ENCODE measurements at places on chromosomes 1 and 21.

- no peak for DNase-seq
These were observed 92.3 kb downstream of the COQ8A start for GRCh38 chr1:227032396-227032795.

DNA sequence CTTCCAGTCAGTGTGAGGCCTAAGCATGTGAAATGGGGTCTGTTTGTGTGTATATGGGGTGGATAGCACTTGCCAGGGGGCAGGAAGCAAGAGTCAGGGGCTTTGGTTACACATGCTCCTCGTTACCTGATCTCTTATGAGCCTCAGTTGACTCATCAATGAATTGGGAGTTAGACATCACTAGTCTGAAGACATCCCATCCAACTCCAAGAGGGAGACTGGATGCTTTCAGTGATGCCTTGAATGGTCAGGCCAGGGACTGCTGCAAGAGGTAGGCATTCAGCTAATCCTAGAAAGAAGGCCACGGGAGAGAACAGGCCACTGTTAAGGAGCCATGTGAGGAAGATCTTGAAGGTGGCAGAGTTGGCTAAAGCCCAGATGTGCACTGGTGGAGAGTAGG, 6.3 kb downstream of the RAB25 start:
- no peak for DNase-seq

DNA sequence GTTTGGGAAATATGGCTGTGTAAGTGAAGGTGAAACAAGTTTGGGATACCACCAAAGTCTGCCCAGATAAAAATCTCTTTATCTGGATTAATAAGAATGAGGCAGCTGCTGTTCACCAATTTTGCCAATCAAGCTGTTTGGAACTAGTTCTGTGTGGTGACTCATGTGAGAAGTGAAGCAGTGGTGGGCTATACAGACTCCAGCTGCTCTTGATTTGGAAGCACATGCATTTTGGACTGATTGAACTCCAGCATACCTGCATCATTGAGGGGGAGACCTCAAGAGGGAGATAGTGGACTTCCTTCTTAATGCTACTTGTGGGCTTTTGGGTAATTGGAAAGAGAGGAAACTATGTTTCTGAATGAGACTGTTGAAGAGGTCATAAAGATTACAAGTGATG, 99.2 kb upstream of the B3GALT2 start:
- DNase-seq, result no peak

DNA sequence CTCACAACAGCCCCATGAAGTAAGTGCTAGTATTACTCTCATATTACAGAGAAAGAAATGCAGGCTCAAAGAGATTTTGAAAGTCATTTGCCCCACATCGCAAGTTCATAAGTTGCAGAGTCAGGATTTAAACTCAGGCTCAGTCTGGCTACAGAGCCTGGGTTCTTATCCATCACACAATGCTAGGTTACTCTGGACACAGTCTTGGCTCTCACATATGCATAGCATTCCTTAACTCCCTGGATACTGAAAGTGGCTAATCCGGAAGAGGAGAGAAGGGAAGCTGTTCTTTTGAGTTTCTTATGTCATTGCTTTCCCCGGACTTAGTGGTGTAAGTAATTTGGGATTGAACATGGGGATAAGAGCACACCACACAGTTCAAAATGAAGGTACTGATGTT, 357.4 kb upstream of the PLXNA2 start:
- DNase-seq, result no peak

GRCh38 chr1:56516539-56517252, 62.7 kb downstream of the PLPP3 start:
- no peak for DNase-seq

DNA sequence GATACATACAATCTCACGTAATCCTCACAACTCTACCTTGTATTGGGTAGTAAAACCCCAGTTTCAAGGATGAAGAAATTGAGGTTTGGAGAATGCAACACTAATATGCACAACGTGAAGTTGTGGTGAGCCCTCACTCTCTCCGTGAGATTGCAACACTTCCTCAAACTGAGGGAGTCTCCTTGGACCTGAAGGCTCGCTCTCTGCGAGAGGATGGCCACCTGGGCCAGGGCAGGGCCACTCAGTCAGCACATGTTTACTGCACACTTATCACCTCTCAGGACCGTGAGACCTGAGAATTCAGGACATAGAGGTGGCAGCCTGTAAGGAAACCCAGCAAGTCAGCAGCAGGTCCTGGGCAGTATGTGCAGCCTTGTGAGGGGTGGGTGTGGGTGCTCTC, 8.7 kb downstream of the SH3BP5L start:
- no peak for DNase-seq

DNA sequence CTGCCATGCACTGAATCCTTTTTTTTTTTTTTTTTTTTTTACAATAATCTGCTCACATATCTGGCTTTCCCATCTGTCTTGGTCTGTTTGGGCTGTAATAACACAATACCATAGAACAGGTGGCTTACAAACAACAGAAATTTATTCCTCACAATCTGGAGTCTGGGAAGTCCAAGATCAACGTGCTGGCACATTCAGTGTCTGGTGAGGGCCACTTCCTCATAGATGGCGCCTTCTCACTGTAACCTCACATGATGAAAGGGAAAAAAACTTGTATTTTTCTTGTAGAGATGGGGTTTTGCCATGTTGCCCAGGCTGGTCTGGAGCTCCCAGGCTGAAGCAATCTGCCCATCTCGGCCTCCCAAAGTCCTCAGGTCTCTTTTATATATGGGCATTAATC, 13.0 kb upstream of the PARP1 start:
- DNase-seq, result no peak

DNA sequence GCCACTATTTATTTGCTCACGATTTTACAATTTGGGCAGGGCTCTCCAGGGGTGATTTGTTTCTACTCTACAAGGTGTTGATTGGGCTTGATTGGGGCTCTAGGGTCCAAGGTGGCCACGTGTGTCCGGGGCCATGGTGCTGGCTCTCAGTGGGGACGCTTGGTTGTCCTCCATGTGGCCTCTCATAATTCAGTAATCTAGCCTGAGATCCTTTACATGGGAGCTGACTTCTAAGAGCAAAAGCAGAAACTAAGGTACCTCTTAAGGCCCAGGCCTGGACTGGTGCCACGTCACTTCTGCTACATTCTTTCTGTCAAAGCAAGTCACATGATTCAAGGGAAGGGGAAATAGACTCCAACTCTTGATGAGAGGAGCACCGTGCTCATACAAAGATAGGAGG, 8.1 kb upstream of the PSRC1 start:
- DNase-seq, result no peak

DNA sequence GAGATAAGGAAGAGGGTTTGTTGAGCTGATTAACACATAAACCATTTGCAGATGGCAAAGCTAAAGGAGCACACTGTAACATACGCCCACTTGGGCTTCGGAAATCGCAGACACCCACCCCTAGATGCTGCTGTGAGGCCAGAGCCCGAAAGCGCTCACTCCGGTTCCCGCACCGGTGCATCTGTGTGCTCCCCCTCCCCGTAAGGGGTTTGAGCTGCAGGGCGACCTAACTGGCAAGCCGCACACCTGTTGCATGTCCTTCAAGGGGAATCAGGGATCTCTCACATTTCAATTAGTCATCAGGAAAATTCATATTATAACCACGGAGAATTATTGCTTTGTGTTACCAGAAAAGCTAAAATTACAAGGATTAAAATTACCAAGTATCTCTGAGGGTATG, 1.4 kb upstream of the CFH start:
- DNase-seq, result no peak

Measured in RCC 7860 (cell line).